Cerebellar cortex (tissue), 1 donor: ENCODE measurements at places on chromosomes 6 and 20.

GRCh38 chr20:50282592-50283241, 92.1 kb downstream of the CEBPB start:
- DNase-seq = no peak

GRCh38 chr6:31969712-31970603, 2.0 kb downstream of the DXO start:
- DNase-seq = no peak

- DNase-seq = no peak
Observed at GRCh38 chr20:59708326-59708725, 104.0 kb downstream of the PHACTR3 start.

- DNase-seq = peak; percentile 69
Observed at GRCh38 chr20:381581-382290, 1.2 kb downstream of the TRIB3 start.

GRCh38 chr20:47397652-47398301, 41.3 kb upstream of the ZMYND8 start:
- DNase-seq = no peak

GRCh38 chr6:130434174-130434873, 68.5 kb downstream of the TMEM200A start:
- DNase-seq = no peak

DNA sequence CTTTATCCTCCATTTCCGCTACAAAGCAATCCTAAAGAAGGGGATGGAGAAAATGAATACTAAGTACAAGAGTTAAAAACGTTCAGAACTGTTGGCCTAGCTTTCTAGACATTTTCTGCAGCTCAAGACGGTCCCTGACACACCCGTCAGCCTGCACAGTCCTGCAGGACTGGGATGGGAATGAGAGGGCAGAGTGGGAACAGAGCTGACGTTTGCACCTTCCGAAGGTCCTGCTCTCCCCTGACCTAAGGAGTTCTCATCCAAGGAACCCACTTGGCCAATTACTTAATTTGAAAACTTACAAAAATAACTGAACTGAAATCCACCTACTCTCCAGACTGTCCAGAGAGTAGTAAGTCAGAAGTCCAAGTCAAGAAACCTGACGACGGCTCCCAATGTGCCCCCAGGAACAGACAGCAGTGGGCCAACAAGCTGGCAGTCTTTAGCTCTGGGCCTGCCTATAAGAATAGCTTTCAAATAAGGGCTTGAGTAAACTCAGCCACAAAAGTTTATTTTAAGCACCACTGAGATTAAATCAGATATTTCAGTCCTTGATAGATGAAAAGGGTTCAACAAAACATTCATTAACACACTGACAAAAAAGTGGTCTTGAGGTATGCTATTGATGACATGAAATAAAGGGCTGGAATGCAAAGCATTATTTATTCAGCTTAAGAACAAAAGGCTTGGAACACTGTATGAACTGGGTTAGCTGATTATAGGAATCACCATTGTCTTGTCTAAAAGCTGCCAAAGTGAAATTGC, 76.8 kb downstream of the CNKSR3 start:
- DNase-seq = no peak
